ENCODE measurements at places on chromosomes 3 and 15. TPM values are rescaled to one million over a fixed set of nuclear protein-coding genes. Genes with fewer than 3 reads are reported as not detected.

- no peak for DNase-seq
These were observed 286.5 kb upstream of the RBMS3 start for GRCh38 chr3:28994161-28994905.

Gene WDR93
- not detected for total RNA-seq

Gene KIF15
- total RNA-seq = 73.5 TPM

Gene PPM1L
- 5.8 TPM for total RNA-seq

- no peak for DNase-seq
These were observed 81.5 kb downstream of the DLG1 start for GRCh38 chr3:197216914-197217313.

Gene TLR9
- 0.65 TPM for total RNA-seq

DNA sequence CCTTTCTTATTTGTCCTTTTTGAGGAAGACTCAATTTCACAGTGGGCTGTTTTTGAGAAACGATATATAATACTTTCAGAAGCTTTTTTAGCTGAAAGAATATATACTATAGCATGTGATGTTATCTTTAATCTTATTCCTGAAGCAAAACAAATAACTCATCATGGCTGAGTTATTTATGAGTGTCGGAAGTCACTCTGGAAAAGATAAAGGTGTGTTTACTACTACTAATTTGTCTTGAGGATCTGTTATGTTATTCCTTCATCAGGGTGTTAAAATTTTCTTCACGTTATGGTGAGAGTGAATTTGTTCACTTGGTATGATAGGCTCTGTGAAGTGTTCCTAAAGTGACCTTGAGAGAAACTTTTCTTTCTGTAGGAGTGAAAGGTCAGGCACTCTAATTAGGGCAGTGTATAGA lies 4.7 kb downstream of the TCF12 start:
- no peak for DNase-seq

Measured in activated CD4-positive, alpha-beta T cell treated with anti-CD3 and anti-CD28 coated beads, Interleukin-2, amount 10 ng/mL, durations not matched to agents 7 days and 5 days (primary cell).